Transverse colon (tissue), 4 donors: ENCODE measurements at places on chromosomes 7 and 10. TPM values are rescaled to one million over a fixed set of nuclear protein-coding genes. Genes with fewer than 3 reads are reported as not detected.

The ICA1 gene
- total RNA-seq: 48.7 TPM

The CYP26A1 gene
- total RNA-seq: not detected

The C10orf62 gene
- total RNA-seq: not detected

The RBP4 gene
- total RNA-seq: 3.8 TPM

The JCAD gene
- total RNA-seq: 20.2 TPM

The LIPM gene
- not detected for total RNA-seq

The INA gene
- 1.1 TPM for total RNA-seq

The PON1 gene
- total RNA-seq: not detected

The OIT3 gene
- total RNA-seq: not detected

The STK32C gene
- 2.2 TPM for total RNA-seq

The TMEM229A gene
- not detected for total RNA-seq

The ANKRD7 gene
- 0.27 TPM for total RNA-seq

The NEUROG3 gene
- total RNA-seq: 0.41 TPM

The ACTL6B gene
- total RNA-seq: not detected

The GNAT3 gene
- total RNA-seq: not detected
